ENCODE measurements at places on chromosomes 11 and 22.
A peak's percentile ranks its signal among the peaks of the same experiment; 100 is the strongest.

DNA sequence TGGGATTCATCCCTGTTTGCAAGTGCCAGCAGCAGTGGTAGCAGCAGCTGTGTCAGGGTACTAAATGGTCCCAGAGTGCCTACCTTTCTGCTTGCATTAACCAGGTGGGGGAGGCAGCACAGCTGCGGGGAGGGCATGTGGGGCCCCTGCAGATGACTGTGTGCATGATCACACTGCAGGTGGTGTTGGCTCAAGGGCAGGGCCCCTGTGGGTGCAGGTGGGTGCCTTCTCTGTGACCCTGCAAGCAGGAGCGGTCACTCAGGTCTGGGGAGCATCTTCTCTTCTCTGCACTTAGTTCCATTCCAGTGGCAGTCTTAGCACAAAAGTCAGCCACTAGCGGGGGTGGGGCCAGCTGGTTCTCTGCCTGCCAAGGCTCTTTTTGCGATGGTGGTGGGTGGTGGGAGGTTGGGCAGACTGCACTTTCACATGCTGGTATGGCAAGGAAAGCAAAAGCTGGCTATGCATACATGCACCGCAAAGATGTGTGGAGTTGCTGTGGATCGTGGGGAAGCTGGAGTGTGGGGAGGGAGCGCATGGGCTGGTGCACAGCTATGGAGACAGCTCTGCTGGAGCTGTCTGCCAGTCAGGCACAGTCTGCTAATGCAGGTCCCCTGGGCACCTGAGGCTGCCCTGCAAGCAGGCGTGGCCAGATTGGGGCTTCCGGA is 157.1 kb downstream of the DYNC2H1 start:
- no peak for DNase-seq

DNA sequence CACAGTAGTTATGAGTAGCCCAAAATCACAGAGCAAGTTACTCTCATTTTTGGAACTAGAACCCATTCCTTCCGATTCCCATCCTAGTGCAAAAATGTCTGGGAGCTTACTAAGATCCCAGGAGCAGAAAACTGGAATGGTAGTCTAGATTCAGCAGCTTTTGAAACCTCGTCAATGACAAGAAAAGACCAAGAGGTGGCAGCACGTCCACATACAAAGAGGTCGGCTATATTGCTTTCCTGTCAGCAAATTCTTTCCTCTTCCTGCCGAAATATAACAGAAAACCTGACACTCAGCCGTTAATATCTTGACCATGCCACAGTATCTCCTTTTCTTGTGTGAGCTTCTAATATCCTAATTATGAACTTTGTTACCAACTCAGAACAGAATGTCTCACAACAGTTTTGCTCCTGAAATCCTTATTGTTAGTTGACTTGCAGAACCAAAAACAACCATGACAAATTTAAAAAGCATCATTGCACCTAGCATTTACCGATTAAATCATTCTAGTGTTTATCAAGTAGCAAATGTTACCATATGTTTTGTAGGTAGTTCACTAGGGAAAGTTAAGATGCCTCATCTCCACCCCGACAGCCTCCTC is 92.8 kb upstream of the OR9G4 start:
- DNase-seq: peak; percentile 73

DNA sequence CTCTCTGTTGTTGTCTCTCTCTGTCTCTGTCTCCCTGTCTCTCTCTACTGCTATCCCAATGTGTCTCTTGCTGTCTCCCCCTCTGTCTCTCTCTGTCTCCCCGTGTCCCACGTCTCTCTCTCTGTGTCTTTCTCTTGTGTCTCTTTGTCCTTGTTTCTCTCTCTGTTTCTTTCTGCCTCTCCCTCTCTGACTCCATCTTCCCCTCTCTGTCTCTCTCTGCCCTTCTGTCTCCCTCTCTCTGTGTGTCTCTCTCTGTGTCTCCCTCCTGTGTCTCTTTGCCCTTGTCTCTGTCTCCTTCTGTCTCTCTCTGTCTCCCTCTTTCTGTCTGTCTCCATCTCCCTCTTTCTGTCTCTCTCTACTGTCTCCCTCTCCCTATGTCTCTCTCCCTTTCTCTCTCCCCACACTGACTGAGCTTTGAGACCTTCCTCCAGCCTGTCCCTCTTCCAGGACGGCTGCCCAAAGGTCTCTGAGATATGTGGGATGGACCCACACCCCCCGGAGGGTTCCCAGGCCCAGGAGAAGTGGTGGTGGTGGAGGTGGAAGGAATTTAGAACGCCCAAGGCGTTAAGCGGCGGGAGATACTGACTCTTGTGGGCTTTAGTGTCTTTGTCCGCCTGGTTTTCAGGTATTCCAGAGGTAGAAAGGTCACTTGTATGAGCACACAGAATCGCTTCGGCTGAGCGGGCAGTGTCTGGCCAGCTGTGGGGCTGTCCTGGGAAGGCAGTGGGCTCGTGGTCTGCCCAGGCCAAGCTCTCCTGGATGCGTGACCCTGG is 65.5 kb upstream of the CCND1 start:
- DNase-seq: peak; percentile 46

- no peak for DNase-seq
Measured at GRCh38 chr11:16841481-16841880, 103.0 kb downstream of the C11orf58 start.

- DNase-seq: no peak
Measured at GRCh38 chr22:32082331-32082730, 39.3 kb downstream of the SLC5A1 start.

GRCh38 chr11:31812383-31813381 is 1.6 kb upstream of the PAX6 start:
- DNase-seq: peak; percentile 25
